ENCODE measurements at places on chromosomes 12 and 14.
A peak's percentile ranks its signal among the peaks of the same experiment; 100 is the strongest.

DNA sequence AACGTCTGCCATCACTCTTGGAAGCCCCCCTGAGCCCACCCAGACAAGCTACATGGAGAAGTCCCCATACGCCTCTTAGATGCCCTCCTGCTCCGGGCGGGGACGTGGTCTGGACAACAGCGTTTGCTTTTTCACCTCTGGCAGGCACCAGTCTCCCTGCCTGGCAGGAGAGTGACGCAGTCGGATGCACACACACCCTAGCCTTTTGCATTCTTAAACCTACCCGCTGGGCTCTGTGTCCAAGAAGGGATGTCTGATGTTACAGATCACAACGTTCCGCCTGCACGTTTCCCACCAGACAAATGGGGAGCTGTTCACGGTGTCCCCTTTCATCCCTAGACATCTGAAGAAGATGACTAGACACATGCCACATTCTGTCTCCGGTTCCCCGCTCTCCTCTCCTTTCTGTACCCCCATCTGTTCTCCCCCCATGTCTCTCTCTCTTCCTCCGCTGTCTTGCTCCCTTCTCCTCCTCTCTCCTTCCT lies 100.2 kb downstream of the RIMBP2 start:
- no peak for DNase-seq

DNA sequence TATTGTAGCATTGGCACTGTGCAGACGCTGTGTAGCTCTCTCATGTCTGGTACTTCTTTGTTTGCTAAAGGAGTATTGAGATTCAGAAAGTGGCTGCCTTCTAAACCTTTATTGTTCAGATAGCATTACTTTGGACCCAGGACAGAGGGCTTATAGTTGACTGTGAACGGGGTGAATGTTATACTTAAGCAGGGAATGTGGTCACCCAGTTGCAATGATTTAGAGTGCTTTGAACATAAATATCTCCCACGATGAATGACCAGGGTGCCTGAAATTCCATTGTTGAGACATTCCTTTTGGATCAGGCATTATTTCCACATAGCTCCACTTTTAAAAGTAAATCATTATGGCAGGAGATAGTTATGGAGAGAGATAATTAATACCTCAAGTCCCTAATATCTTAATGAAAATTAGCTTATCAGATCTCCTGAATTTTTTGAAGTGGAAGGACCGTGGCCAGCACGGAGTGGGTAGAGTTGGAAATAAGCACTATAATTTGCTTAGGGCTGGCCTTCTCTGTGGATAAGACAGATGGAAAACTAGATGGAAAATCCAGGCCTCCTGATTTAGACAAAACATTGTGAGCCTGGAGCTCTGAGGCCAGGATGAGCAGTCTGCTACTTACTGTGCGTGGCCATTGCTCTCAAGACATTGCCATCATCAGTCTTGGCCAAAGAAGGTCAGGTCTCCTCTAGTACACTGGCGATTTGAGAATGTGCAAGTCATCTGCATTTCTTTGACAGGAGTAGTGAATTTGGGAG lies 114.5 kb downstream of the ETV6 start:
- no peak for DNase-seq

- DNase-seq = no peak
These were observed 146.8 kb downstream of the C12orf42 start for GRCh38 chr12:103348935-103349334.

DNA sequence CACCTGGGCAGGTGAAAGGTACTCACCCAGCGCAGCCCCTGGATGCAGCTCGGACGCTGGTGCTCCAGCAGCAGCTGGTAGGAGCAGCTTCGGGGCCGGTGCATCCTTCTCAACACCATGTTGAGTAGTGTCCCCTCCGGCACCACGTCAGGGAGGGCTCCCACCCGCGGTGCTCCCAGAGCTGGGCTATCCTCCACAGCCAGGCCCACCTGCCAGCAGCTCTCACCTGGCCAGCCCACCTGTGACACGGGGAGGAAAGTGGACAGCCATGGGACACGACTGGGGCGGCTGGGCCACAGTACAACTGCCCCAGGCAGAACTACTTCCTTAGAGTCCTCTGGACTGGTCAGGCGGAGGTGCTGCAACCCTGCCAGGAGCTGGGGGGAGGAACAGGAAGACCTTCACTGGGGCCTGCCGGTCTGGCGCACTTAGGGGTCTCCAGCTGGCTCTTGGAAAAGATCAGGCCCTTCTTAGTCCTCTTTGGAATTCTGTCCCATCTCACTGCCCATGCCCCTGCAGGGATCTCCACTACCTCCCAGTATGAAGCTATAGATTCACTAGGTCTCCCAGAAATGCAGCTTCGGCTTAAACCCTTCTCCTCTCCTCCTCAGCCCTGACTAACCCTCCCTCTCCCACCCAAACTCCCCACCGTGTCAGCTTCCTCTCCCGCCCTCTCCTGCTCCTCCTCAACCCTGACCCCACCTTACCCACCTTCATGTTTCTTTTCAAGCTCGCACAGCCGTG lies 668 bp downstream of the RAPGEF3 start:
- DNase-seq = no peak

DNA sequence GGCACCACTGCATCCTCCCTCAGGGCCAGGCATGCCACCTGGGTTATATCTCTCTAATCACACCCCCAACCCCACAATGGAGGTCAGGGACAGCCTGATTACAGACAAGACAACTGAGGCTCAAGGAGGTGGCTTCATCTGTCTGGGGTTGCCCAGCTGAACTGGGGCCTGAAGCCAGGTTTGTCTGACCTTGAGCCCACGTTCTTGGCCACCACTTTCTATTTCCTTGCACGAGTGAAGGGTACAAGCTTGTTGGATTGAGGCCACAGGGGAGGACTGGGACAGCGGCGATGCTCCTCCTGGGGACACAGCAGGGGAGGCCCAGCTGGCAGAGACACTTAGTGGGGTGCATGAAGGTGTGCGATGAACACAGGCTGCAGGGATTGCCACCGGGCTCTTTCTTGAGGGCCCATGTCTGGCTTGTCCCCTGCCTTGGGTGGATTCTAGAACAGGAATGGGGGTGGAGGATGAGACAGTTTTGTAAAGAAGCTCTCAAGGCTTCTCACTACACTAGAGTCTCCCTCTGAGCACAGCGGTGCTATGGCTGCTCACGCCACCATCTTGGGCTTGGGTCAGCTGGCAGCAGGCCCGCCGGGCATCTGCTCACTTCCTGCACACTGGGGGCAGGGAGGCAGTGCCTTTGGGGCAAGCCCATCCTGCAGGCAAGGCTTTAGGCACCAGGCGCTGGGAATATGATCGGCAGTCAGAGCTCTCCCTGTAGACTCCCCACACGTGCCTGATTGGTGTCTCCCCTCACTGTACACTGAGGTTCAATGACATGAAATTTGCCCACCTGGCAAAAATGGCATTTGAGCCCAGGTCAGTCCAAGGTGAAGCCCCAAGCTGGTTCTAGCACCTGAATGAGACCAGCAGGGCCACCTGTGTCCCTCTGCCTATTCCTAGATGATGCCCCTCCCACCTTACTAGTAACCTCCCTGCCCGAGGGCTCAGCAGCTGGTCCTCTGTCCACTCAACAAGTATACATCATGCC lies 16.0 kb downstream of the RITA1 start:
- peak; percentile 11 for DNase-seq

DNA sequence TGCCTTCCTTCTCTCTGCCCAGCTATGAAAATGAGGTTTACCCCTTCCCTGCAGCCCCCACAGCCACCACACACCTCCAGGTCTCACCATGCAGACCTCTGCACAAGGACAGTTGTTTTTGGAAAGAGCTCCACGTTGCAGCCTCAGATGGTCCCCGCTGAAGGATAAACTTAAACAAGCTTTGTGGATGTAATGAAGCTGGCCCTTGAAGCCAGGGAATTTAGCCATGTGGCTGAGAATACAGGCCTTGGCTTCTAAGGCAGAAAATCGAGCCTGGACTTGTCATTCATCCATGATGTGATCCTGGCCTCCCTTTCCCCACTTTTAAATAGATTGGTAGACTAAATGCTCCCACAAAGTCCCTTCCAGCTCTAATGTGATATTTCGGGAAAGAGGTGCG lies 79.4 kb downstream of the TBX3 start:
- DNase-seq = no peak

DNA sequence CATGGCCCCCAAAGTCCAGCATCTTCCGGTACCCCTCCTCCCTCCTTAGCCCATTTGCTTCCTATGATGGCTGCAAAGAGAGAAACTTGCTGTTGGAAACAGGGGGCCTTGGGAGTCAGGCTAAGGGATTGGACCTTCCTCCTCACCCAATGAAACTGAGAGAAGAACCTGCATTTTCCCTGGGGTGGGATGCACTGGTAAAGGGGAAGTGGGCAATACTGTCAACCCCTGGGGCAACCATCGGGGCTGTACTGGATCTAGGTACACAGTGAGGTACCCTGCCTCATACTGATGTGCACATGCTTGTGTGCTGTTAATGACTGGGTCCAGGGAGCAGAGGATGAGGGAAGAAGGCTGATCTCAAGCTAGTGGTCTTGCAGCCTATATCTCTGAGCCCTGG lies 11.0 kb upstream of the JPH4 start:
- no peak for DNase-seq

DNA sequence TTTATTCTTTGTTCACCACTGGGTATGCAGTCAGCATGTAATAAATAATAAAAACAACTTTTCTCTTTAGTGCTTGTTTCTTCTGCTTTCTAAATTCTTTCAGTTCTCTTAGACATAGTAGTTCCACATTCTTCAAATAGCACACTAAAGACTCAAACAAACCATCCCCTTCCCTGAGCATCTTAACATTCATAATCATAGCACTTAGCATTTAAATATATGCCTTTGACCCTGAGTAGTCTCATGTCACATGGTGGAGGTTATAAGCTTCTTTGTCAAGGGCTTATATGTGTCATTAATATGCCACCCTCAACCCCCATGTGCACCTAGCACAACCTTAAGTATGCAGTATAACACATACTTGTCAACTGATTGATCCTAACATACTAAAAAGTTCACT lies 212.7 kb downstream of the PHLDA1 start:
- no peak for DNase-seq

- no peak for DNase-seq
These were observed 30.0 kb upstream of the STK38L start for GRCh38 chr12:27213830-27214787.

- DNase-seq = no peak
These were observed 242.0 kb upstream of the MDGA2 start for GRCh38 chr14:47917344-47917954.

DNA sequence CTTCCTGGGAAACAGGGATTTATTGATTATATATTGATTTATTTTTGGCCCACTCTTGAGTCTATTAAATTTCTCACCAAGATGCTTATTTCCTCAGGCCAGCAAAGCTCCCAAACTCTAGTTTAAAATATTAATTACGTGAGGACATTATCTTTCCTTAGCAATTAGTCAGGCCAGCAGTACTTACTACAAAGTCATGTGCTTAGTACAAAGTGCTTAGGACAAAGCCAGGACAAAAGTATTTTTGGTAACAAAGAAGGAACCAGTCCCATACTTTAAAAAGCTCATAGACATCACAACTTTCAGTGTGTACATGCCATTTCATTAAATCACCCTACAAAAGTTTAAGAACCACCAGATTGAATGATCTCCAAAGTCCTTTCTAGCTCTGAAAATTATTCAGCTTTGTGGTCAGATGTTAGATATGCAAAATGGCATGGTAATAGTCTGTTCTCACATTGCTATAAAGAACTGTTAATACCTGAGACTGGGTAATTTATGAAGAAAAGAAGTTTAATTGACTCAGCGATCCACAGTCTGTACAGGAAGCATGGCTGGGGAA lies 94.7 kb upstream of the PWP1 start:
- DNase-seq = no peak

DNA sequence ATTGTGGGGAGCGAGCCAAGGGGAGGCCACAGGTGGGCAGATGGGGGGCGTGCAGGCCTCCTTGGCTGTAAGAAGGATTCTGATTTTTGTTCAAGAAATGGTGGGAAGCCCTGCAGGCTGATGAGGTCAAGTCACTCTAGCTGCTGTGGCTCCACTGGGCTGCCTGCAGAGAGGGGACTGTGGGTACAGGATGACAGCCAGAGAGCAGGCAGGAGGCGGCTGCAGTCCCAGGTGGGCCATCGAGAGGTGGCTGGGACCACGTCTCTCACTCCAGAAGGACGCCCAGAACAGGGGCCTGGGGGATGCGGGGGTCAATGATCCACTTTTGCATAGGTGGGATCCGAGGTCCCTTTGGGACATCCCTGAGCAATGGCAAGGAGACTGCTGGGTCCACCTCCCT lies 9.1 kb downstream of the NCOR2 start:
- no peak for DNase-seq
